ENCODE measurements at places on chromosomes 6 and 20.

DNA sequence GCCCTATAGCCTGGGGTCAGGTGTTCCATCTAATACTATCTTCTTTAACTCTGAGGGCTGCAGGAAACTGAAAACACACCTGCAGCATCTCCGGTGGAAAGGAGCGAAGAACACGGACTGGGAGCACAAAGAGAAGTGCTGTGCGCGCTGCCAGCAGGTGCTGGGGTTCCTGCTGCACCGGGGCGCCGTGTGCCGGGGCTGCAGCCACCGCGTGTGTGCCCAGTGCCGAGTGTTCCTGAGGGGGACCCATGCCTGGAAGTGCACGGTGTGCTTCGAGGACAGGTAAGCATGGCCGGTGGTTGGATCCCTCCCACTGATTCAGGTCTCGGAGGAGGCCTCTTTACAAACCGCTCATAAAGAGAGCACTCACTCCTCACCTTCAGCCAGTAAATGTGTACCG, 15.5 kb downstream of the SYTL3 start:
- no peak for DNase-seq

GRCh38 chr6:19472850-19473249, 364.3 kb upstream of the ID4 start:
- no peak for DNase-seq

DNA sequence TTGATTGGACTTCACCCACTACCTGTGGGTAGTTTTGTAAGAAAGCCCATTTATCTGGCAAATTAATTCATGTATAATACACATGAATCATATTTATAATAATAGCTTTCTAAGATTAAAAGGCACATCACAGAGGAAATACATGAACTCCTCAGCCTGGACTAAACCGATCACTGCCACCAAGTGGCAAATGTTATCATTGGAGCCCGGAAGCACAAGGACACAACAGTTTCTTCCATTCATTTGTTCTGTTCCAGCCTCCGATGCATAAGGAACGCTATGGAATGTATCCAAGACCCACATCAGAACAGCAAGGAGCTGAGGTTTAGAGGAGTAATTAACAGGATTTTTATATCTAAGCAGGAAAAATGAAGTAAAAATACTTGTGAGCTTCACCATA, 13.9 kb upstream of the IPCEF1 start:
- no peak for DNase-seq

- no peak for DNase-seq
These were observed 336.7 kb upstream of the PRND start for GRCh38 chr20:4384961-4385360.

DNA sequence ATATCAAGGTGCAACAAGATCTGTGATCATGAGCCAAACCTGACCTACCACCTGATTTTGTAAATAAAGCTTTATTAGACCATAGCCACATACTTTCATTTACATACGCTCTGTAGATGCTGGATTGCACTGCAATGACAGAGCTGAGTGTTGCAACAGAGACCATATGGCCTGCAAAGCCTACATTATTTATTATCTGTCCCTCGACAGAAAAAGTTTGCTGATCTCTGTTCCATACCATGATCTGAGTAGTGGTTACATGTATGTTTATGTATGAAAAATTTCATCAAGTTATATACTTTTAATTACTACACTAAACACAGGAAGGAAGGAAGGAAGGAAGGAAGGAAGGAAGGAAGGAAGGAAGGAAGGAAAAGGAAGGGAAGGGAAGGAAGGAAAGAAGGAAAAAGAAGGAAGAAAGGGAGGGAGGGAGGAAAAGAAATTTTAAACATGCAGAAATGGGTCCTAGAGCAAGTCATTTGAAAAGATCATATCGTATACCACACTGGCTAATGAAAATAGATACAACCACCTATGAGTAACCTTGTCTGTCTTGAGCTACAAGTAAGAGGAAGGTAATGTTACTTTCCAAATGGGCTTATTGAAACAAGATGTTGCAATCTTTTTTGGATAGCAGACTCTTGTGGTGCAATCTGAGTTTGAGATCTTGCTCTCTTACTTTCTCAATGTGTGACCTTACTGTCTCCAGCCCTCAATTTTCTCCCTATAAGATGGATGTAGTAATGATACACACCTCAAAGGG, 441.0 kb downstream of the KIF16B start:
- no peak for DNase-seq

DNA sequence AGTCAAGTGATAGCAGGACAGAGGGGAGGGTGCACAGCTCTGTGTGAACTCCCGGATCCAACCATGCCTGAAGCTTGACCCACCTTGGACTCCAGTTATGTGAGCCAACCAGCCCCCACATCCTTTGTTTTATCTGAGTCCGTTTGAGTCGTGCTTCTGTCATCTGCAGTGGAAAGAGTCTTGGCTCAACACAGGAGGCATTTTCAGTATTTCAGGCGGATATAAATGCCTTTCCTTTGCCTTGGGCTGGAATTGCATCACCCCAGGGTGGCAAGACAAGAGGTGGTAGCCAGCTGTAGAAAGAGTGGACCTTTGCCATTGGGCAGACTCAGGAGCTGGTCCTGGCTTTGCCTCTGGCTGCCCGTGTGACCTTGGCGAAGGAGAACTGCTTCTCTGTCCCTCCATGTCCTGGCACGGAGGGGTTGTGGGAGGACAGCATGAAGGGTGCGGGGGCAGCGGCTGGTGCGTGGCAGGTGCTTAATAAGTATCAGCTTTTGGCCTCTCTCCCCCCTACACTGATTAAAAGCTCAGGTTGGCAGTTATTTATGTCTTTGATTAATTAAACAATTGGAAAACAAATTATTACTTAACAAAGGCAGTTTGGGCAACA, 42.6 kb upstream of the APCDD1L start:
- no peak for DNase-seq

GRCh38 chr20:38831049-38831691, 25.7 kb downstream of the PPP1R16B start:
- DNase-seq, result no peak

DNA sequence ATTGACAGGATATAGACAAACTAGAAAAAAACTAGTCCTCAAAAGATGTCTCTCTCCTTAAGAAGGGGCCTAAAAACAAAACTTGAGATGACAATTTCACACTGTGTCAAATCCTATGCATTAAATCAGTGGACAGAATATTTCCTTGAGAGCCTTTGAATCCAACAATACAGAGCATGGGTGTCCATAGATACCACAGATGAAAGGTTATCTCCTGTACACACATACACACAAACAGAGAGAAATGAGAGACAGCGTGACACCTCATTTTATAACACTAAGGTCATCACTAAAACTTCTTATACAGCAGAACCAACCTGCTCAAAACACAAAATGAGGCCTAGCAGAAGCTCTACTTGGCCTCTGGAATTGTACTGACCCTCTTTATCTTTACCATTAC, 55.5 kb downstream of the MAP7 start:
- DNase-seq, result no peak

- peak; percentile 72 for DNase-seq
These were observed 62.5 kb downstream of the PYGB start for GRCh38 chr20:25310268-25310920.

DNA sequence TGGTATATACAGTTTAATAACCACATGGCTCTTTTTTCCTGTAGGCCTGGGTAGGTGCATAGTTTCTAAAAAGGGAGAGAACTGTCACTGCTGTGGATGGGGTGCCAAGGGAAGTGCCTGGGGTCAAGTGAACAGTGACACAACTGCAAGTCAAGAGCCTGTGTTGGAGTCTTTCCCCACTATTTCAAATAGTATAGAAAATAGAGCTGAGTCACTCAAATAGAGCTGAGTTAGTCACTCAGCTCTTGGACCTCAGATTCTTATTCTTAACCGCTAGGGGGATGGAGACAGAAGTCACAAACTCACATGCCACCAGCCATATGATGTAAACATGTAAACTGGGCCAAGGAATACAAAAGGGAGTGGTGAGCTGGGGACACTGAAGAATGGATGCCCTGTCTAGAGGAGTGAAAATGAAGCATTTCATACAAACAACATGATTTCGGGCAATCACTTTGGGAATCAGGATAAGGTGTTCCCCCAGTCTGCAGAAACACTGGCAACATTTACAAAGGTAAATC, 2.1 kb downstream of the NQO2 start:
- DNase-seq, result no peak

DNA sequence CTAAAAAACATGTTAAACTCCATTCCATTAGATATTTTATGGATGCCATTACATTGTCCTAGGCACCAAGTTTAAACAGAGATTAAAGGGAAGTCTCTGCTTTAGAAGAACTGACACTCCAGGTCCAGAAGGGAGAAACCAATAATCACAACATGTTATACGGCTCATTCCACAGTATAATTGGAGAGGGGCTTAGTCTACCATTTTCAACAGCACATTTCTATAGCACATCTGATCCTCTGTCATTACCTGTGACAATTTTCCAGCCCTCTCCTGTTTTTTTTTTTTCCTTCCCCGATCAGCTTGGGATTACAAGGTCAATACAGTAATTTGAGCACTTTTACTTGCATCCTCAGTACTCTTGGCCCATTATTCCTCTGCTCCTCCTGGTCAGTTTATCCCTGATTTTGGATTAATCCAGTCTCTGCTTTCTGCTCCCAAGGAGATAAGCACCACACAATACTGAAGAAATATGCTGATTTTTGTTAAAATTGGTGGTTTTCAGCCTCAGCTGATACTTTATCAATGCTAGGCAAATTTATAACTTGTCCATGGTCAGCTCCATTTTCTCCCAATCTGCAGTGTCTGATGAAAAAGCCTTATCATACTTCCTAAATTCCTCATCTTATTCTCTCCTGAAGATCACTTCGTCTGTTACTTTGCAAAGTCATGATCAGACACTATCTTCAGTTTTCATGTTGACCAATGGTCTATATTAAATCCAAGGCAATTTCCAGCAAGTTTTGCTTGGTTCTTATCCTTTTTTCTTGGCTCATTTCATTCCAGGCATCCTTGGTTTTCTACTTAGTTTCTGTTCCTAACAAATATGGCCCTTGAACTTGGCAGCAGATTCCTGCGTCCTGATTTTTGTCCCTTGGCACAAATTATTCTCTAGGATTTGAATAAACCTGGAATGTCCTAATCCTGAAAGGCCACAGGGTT, 30.8 kb upstream of the SYNCRIP start:
- DNase-seq, result no peak

DNA sequence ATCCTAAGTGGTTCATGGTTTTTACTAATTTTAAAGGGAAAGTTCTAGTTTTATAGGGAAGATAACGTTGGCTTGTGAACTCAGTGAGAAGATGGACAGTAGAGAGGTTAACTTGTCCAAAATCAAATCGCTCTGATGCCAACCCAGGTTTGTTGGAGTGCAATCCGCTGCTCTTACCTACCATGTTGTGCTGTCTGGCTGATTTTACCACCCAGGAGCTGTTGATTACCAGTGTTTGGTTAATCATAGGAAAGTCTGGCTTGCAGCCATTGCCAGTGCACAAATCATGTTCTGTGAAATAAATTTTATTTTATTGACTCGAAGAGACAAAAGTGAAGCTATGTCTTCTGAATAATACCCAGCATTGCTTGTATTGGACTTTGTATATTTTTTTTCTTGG, 92.4 kb downstream of the PLCB4 start:
- no peak for DNase-seq

DNA sequence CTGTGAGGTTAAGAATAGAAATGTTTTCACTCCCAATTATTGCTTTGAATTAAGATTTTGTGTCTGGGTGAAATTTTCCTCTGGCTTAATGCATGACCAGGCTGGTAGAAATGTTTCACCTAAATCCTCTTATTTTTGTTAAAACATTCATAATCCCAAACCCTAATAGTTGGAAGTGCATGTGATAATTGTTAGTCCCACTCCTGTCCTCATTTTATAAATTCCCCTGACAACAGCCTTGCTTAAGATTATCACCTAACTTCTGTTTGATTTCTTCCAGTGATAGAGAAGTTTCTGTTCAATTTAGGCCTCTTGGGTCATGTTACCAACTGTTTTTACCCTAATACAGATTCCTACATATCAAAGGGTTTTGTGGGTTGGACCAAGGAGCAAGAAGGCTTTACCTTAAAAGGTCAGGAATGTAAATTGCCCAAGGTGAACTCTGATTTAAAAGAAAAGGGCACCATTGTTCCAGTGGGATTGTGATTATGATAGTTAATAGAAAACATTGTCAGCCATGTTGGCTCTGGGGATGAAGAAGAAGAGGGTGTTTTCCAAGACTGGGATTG, 158.7 kb upstream of the CENPW start:
- no peak for DNase-seq

- no peak for DNase-seq
These were observed 712.0 kb upstream of the NRSN1 start for GRCh38 chr6:23414051-23414445.

GRCh38 chr6:157459327-157459726, 78.3 kb downstream of the ZDHHC14 start:
- DNase-seq, result no peak

GRCh38 chr6:22878706-22879105, 309.3 kb downstream of the HDGFL1 start:
- DNase-seq, result no peak

DNA sequence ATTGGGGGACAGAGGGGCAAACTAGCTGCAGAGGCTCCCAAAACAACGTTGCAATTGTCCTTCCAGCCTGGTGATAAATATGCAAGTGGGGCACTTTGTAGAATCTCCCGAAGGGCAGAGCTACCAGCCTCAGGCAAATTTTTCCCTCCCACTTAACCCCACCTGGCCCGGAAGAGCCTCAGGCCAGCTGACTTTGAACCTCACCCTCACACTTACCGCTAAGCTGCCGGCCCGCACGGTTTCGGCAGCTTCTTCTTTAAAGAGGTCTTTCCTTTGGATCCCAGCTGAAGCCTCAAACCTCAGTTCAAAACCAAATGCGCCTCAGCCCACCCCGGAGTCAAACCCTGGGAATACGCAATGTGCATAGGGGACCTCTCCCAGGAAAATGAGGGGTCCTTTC, 2.5 kb downstream of the OVOL2 start:
- no peak for DNase-seq

DNA sequence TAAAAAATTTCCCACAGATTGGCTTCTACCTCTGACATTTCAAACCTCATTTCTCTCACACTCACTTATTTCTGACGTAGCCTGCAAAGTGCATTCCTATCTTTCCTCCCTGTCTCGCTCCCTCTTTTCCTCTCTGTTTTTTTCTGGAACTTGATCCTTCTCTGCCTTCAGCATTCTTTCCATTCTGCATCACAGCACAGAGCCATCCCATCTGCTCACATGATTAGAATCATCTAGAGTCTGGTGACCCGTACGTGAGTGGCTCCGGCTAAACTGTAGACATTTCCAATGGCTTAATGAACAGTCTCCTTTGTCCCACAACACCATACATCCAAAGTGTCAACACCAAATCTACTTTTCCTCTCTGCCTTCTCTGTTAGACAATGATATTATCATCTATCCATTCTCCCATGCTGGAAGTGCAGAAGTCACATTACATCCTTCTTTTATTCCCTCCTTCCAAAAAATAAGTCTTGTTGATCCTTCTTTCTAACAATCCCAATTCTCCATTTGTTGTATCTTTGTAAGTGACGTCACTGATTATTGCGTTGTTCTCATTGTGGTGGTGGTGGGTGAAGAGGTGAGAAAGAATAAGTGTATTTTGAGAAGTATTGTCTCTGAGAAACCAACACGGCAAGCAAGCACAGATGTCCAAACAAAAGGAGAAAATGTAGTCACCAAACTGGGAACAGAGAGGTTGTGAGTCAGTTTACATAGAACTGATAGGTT, 41.6 kb downstream of the OPRM1 start:
- DNase-seq, result no peak

- DNase-seq, result peak; percentile 18
These were observed 47.1 kb downstream of the MCUR1 start for GRCh38 chr6:13767121-13767808.

- no peak for DNase-seq
These were observed 113.7 kb upstream of the F13A1 start for GRCh38 chr6:6434151-6434550.

- DNase-seq, result no peak
These were observed 8.6 kb downstream of the ULBP2 start for GRCh38 chr6:149950423-149950822.

Data from stimulated activated naive B cell treated with anti-CD40 and anti-IgM and Interleukin-4, amounts not matched to agents 10 μg/mL and 1 μg/mL and 100 μg/mL, for 72 hours (primary cell).